Pancreas (tissue), 10 donors: ENCODE measurements at places on chromosomes 4 and X. TPM values are rescaled to one million over a fixed set of nuclear protein-coding genes. Genes with fewer than 3 reads are reported as not detected.

Gene FAM53A
- total RNA-seq, result 1.0 TPM

Gene SLITRK2
- total RNA-seq, result 0.03 TPM

DNA sequence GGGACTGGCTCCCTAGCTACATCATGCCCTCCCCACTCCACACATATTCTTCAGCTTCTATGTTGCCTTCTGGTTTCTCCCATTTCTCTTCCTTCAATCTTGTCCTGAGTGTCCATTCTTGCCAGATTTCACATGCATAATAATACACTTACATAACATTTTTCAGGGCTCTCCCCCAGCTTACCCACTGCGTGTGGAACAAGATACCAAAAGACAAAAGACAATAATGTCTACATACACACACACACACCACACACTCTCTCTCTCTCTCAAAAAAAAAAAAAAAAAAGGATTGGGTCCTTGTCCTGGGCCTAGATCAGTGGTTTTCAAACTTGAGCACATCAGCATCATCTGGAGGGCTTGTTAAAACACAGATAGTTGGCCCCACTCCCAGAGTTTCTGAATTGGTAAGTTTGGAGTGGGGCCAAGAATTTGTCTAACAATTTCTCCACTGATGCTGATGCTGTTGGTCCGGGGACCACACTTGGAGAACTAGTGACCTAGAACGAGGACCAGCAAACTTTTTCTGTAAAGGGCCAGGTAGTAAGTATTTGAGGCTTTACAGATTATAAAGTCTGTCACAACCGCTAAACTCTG, 6.5 kb upstream of the SMARCA1 start:
- DNase-seq, result no peak
- no peaks in the 10 kb centered on the region for H3K4me1 ChIP-seq
- no peaks in the 10 kb centered on the region for H3K27me3 ChIP-seq
- H3K36me3 ChIP-seq, result no peaks in the 10 kb centered on the region
- no peak overlapping the region for H3K27ac ChIP-seq

Gene DCX
- 0.16 TPM for total RNA-seq

Gene F8A3
- total RNA-seq, result 3.2 TPM

- H3K4me3 ChIP-seq, result no peak overlapping the region
- no peak overlapping the region for H3K27ac ChIP-seq
- H3K4me1 ChIP-seq, result peaks cover 2% of the 10 kb centered on the region
- no peak for DNase-seq
These were observed 141.1 kb downstream of the MAML3 start for GRCh38 chr4:140012688-140013486.

GRCh38 chrX:124209792-124210576, 122.5 kb upstream of the TEX13D start:
- no peak for DNase-seq
- peaks cover 4% of the 10 kb centered on the region for H3K27me3 ChIP-seq
- H3K4me3 ChIP-seq, result no peak overlapping the region
- no peak overlapping the region for H3K27ac ChIP-seq
- no peaks in the 10 kb centered on the region for H3K36me3 ChIP-seq
- H3K4me1 ChIP-seq, result no peaks in the 10 kb centered on the region

- H3K27ac ChIP-seq, result no peak overlapping the region
- no peaks in the 10 kb centered on the region for H3K27me3 ChIP-seq
- no peak overlapping the region for H3K4me3 ChIP-seq
These were observed 58.0 kb downstream of the RHOH start for GRCh38 chr4:40254608-40255392.

GRCh38 chrX:97481228-97481627, 597.5 kb downstream of the RPA4 start:
- H3K27ac ChIP-seq, result no peak overlapping the region
- H3K4me3 ChIP-seq, result no peak overlapping the region
- no peaks in the 10 kb centered on the region for H3K27me3 ChIP-seq
- DNase-seq, result no peak
- H3K4me1 ChIP-seq, result no peaks in the 10 kb centered on the region

DNA sequence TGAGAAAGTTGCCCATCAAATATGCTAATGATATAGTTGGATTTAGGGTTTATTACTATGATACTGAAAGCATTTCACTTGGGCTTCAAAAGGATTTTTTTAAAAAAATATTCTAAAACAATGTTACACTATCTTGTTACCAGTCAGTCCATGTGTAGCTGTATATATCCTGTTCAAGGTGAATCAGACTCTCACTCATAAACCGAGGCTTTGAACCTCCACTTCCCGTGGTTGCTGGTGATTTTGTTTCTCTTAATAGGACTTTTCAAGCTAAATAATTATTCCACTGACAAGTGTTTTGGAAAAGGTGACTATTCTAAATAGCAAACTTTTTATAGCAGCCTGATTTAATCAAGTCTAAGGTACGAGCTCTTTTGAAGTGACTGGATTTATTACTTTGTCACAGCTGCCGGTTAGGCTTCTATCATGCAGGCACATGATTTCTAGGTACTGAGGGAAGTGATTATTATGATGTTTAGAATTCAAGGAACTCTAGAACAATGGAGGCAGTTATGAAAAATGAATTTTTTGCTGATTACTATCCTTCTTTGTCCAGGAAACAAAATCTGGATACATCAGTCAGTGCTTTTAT, 287.7 kb downstream of the KCTD8 start:
- no peak overlapping the region for H3K27ac ChIP-seq
- H3K36me3 ChIP-seq, result no peaks in the 10 kb centered on the region
- no peaks in the 10 kb centered on the region for H3K4me1 ChIP-seq
- no peaks in the 10 kb centered on the region for H3K27me3 ChIP-seq

GRCh38 chr4:155773196-155773800, 14.5 kb downstream of the GUCY1B1 start:
- no peak overlapping the region for H3K27ac ChIP-seq
- DNase-seq, result no peak
- peaks cover 20% of the 10 kb centered on the region for H3K4me1 ChIP-seq
- H3K4me3 ChIP-seq, result no peak overlapping the region
- no peaks in the 10 kb centered on the region for H3K27me3 ChIP-seq

DNA sequence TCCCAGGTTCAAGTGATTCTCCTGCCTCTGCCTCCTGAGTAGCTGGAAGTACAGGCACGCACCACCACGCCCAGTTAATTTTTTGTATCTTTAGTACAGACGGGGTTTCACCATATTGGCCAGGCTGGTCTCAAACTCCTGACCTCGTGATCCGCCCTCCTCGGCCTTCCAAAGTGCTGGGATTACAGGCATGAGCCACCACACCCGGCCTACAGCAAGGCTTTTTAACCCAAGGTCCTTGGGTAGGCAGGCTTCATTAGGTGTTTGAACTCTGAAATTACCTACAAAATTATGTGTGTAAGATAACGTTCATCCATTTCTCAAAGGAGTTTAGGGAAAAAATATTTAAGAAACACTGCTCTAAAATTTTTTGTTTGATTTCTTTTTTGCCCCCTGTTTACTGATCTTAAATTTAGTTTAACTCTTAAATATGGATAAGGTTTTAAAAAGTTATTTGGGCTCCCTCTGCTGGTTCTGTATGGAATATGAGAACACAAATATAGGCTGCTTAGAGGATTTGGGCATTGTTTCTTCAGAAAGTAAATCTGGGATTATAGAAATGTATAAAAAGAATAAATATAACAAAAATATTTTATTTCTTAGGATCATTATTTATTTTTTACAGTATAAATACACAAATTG, 92.8 kb downstream of the CBR4 start:
- DNase-seq, result no peak
- H3K27ac ChIP-seq, result no peak overlapping the region
- no peaks in the 10 kb centered on the region for H3K27me3 ChIP-seq
- no peaks in the 10 kb centered on the region for H3K4me1 ChIP-seq
- no peak overlapping the region for H3K4me3 ChIP-seq
